Right lobe of liver (tissue), 6 donors: ENCODE measurements at places on chromosomes 3 and 15. TPM values are rescaled to one million over a fixed set of nuclear protein-coding genes. Genes with fewer than 3 reads are reported as not detected.

- H3K4me3 ChIP-seq: no peak overlapping the region
- no peaks in the 10 kb centered on the region for H3K27me3 ChIP-seq
- no peak overlapping the region for H3K27ac ChIP-seq
Observed at GRCh38 chr3:28617821-28618220, 269.2 kb upstream of the AZI2 start.

Gene CP
- total RNA-seq: 2,114 TPM

Gene PTX3
- not detected for total RNA-seq

Gene MEX3B
- 1.2 TPM for total RNA-seq

- no peaks in the 10 kb centered on the region for H3K4me1 ChIP-seq
- no peak overlapping the region for H3K4me3 ChIP-seq
- H3K36me3 ChIP-seq: no peaks in the 10 kb centered on the region
- H3K27me3 ChIP-seq: no peaks in the 10 kb centered on the region
Observed at GRCh38 chr3:151276687-151277042, 1.7 kb downstream of the P2RY14 start.

DNA sequence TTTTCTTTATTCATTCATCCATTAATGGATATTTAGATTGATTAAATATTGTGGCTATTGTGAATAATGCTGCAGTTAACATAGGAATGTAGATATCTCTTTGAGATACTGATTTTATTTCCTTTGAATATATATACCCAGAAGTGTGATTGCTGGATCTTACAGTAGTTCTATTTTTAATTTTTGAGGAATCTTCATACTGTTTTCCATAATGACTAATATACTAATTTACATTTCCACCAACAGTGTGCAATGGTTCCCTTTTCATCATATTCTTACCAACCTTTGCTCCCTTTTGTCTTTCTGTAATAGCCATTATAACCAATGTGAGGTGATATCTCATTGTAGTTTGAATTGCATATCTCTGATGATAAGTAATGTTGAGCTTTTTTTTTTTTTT, 106.3 kb downstream of the OTOL1 start:
- no peak overlapping the region for H3K27ac ChIP-seq
- no peaks in the 10 kb centered on the region for H3K36me3 ChIP-seq
- no peak overlapping the region for H3K4me3 ChIP-seq
- H3K4me1 ChIP-seq: no peaks in the 10 kb centered on the region
